ENCODE measurements at places on chromosomes 1 and 21.
A peak's percentile ranks its signal among the peaks of the same experiment; 100 is the strongest.

DNA sequence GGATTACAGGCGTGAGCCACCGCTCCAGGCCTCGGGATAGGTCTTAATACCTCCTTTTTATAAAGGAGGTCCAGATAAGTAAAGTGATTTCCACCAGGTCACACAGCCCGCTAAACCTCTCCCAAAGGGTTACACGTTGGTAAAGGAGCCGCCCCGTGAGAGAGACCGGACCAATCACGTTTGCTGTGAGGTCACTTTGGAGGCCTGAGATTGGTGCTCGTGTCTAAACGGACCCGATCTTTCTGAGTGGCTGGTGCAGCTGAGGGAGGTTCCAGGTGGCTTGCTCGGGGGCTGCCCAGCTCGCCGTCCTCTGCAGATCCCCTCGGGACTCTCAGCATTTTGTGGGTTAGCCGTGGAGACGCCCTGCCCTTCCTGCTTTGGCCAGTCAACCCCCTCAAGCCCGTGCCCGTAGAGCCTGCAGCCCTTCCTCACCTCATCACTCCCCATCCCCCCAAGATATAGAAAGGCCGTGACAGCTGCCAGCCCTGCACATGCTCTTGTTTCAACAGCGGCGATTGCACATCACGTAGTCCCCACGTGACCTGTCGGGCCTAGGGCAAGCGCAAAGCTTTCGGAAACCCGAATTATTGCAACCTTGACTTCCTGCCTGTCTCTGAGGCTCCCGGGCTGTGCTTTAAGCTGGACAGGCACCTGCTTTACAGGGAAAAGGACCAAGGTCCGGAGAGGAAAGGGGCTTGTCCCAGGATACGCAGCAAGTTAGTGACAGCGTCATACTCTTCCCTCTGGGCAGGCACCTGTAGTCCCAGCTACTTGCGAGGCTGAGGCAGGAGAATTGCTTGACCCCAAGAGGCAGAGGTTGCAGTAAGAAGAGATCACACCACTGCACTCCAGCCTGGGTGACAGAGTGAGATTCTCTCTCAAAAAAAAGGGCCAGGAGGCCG lies 5.0 kb upstream of the COA7 start:
- peak; percentile 90 for DNase-seq

DNA sequence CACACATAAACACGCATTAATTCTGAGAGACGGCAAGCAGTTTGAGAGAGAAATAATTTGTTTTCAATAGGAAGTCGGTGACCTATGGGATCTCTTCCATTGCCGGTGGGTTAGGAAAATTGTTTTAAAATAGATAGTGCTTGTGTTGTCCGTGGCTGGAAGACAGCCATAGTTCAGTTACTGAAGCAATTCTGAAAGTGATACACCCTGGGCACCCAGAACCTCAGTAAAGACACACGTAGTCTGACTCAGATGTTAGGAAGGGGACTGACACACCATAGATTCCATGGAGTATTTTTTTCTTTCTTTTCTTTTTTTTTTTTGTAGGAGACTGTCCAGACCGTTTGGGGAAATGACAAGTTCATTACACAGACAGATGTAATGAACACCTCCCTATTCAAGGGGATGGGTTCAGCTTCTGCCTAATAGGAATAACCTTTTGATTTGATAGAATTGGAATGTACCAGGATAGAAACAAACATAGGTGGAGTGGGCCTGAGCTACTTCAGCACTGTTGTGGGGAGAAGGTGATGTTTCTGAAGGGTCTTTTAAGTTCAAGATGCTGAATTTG lies 1.6 kb downstream of the C1orf21 start:
- DNase-seq = peak; percentile 4

- peak; percentile 28 for DNase-seq
These were observed 43.2 kb downstream of the CNN3 start for GRCh38 chr1:94883691-94884090.

- no peak for DNase-seq
These were observed 15.4 kb downstream of the MEGF6 start for GRCh38 chr1:3595949-3596348.

DNA sequence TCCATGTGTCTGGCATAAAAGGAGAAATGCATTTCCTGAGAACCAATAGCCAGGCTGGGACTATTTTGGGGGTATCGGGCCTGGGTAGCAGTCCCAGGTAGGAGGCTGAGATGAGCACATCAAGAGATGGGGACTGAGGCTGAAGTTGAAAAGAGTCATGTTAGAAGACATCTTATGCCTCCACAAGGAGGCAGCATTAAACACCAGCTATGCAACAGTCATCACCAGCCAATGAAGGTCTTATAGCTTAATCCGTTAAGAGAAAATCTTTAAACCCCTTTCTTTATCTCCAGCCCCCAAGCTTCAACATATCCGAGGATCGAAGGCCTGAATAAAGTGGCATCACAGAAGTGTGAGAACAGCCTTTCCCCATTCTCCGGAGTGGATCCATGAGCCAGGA lies 640.7 kb upstream of the PTBP2 start:
- no peak for DNase-seq

DNA sequence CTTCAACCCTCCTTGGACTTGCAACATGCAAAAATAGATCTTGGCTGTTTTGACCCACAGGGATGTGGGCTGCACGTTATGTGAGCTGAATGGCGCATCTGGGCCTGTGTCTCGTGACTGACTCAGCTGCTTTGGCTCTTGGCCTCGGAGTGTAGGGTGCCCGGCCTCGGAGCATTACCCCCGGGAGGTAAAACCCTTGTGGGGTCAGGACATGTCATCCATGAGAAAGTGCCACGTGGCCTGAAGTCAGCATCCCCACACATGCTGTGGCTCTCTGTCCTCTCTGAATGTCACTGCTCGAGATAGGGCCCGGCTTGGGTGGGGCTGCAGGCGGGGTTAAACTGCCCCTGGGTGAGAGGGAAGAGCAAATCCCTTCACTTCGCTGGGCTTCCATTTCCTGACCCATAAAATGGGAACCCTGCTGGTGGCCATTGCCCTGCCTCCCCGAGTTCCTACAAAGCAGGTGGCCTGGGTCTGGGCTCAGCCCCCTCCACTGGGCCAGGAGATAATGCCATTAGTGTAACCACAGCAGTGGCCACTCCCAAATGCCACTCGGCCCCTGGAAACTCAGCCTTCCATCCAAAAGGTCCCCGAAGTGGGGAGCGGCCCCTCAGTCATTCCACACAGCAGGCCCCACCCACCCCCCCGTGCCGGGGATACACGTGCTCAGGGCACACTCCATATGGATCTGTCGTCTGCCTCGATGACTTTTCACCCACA lies 22.8 kb upstream of the TSPEAR start:
- DNase-seq = no peak

GRCh38 chr1:168405906-168406549 lies 125.4 kb downstream of the TBX19 start:
- DNase-seq = no peak

- no peak for DNase-seq
These were observed 118.5 kb upstream of the ADAMTS5 start for GRCh38 chr21:27085387-27085786.

GRCh38 chr1:22613951-22614350 lies 22.5 kb upstream of the C1QA start:
- no peak for DNase-seq

- DNase-seq = no peak
These were observed 42.1 kb downstream of the KIAA1614 start for GRCh38 chr1:180954801-180955165.

DNA sequence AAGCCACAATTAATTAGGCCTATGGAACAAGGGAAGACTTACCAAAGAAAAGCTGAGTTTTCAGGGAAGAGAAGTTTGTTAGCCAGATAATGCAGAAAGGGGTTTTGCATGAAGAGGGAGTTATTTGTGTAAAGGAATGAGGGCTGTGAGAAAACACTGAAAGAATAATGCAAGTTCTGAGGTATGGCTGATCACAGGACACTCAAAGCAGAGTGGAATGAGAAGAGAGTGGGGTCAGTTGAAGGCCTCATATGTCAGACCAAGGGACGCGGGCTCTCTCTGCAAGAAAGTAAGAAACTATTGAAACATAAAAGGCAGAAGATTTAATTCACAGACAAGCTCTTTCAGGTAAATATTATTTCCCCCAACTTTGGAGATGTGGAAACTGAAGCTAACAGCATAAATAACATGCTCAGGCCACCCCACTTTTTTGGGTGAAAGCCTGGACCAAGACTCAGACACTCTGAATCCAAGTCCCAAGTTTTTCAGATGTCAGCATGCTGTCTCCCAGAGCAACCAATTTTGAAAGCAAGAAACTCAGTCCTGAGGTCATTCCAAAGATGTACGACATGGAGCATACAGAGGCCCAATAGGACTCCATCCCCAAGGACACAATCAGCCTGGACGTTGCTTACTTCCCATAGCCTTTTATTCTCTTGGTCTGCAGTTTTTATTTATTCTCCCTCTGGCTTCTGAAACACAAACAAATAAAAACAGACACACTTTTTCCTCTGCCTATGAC lies 47.3 kb upstream of the FGGY start:
- DNase-seq = no peak

GRCh38 chr1:243452092-243452491 lies 196.3 kb downstream of the SDCCAG8 start:
- no peak for DNase-seq

DNA sequence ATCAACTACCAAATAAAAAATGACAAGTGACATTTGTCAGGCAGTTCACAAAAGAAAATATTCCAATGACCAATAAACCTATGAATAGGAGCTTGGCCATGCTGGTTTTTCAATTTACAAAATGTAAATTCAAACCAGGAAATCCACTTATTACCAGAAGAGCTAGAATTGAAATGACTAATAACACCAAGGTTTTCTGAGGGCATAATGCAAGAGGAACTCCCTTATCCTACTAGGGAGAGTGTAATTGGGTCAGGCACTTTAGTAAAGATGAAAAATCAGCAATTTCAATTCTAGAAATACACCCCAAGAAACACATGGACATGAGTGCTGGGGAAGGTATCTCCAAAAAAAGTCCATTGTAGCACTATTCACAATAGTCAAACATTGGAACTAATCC lies 16.7 kb upstream of the TIAM1 start:
- no peak for DNase-seq

DNA sequence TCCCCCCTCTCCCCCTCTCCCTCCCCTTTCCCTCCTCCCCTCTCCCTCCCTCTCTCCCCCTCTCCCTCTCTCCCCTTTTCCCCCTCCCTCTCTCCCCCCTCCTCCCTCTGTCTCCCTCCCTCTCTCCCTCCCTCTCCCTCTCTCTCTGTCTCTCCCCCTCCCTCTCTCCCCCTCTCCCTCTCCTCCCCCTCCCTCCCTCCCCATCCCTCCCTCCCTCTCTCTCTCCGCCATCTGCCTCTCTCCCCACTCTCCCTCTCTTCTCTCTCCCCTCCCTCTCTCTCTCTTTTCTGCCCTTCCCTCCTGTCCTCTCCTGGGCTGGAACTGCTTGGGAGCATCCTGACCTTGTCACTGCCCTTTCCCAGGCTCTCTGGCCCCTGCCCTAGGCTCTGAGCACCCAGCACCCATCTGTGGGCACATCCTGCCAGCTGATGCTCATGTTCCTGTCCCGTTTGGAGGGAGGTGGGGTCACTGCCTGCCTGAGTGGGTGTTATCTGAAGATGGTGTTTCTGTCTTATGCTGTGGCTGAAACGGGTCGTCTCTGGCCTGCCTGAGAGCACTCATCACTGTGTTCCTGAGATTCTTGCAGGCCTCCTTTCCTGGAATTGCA lies 10.8 kb downstream of the FTCD start:
- DNase-seq = no peak

DNA sequence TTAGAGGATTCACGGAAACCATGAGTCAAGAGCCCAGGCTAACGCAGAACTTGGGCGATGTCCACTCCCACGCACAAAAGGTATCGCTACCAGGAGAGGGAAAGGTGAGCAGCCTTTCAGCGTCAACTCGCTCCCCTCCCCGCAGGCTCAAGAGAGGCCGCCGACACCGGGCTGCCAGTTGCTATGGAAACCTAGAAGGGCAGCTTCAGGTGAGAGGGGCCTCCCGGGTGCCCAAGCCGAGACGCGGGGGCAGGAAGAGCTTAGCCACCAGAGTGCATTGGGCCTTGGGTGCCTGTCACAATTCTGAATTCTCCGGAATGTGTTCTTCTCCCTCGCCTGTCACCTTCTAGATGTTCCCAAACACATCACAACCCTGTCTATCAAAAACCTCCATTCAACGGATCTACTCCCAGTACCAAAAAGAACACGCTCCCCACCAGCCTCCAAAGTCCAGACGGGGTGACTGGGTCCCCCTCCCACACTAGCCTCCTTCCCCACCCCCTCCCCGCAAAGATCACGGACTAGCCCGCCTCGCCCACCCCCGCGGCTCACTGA lies 694 bp downstream of the MEAF6 start:
- DNase-seq = peak; percentile 59
